ENCODE measurements at places on chromosomes 4 and X. TPM values are rescaled to one million over a fixed set of nuclear protein-coding genes. Genes with fewer than 3 reads are reported as not detected.

PNMA6A gene
- 4.8 TPM for total RNA-seq

SAGE1 gene
- 0.03 TPM for total RNA-seq

GUCY1A1 gene
- total RNA-seq = not detected

PRKX gene
- 21.1 TPM for total RNA-seq

GRPEL1 gene
- total RNA-seq = 73.3 TPM

PRKG2 gene
- 1.1 TPM for total RNA-seq

TLR3 gene
- total RNA-seq = 0.25 TPM

NMU gene
- 0.74 TPM for total RNA-seq

MAGEA3 gene
- total RNA-seq = 2.5 TPM

TASL gene
- total RNA-seq = not detected

MYL5 gene
- total RNA-seq = 9.6 TPM

ATP2B3 gene
- total RNA-seq = 0.08 TPM

SMIM10L2A gene
- 0.19 TPM for total RNA-seq

Measured in A549 treated with RU486 at 1 μM for 4 hours (cell line).